ENCODE measurements at places on chromosomes 7 and 10.

DNA sequence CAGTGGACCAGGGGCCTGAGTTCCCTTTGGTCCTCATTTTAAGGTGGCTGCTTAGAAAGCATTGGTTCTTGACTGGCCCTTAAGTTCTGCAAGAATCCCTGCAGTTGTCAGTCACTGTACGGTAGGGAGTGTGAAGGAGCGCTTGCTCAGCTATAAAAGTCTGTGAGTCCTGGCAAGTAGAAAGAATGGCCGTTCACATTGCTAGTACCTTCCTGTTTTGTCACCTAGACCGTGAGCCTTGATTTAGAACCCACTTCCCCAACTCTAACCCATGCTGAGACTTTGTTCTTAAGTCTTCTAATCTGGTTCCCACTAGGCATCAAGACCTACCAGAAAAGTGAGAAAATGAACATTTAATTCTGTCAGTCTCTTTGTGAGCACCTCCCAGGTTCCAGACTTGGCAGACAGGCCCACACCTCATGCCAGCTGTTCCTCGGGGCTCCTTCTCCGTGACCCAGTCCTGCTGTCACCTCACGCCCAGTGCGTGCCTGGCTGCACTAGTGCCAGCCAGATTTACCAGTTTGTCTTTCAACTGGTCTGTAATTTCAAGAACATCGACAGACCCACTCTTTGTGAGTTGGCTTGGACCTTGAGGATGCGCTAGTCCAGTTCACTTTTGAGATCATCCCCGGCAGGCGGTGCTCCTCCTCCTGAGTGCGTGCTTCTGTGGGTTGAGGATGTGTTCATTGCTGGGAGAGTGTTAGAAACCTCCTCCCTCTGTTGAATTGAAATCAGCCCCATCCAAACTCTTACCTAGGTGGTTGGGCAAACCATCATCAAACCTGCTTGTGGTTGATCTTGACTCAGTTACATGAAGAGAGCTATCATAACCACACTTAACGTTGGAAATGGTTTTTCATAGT is 78.5 kb downstream of the SHH start:
- DNase-seq = no peak

DNA sequence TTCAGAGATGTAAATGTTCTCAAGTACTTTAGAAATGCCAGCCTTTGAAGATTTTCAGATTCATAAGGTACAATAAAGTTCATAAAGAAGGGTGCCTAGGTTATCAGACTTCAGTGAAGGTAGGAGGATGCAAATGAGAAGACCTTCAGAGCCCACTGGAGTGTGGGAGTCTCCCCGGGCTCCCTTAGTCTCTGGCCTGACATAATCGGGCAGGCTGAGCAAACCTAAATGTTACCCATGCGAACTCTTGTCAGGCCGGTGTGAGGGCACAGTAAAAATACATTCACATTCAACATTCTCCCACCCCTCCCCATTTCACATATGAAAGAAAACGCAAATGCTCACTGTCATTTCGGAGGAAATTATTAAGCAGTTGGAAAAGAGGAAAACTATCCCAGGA is 102.6 kb upstream of the FEZF1 start:
- DNase-seq = no peak

GRCh38 chr10:77949167-77949566 is 22.6 kb upstream of the DLG5 start:
- no peak for DNase-seq

DNA sequence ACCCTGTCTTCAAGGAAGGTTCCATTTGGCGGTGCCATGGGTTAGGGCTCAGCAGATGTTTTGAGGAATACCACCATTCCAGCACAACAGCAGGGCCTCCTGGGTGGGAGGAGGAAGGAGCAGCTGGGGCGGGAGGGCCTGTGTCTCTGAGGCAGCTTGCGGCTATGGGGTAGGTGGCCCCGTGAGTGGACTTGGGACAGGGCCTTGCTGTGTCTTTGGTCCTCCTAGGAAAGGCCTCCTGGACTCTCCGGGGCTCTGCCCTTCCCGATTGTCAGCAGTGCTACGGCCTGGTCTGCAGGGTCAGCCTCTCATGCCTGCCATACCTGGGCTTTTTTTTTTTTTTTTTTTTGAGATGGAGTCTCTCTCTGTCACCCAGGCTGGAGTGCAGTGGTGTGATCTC is 96.7 kb downstream of the PAXIP1 start:
- no peak for DNase-seq

- no peak for DNase-seq
Observed at GRCh38 chr7:155985518-155986250, 173.4 kb upstream of the SHH start.

Data from substantia nigra (tissue), 51 donors.